Hematopoietic multipotent progenitor cell treated with erythropoietin and hydrocortisone succinate and interleukin-3 and kit ligand, for 8 days (in vitro differentiated cells): ENCODE measurements at places on chromosomes 6 and 20.
A peak's percentile ranks its signal among the peaks of the same experiment; 100 is the strongest.

DNA sequence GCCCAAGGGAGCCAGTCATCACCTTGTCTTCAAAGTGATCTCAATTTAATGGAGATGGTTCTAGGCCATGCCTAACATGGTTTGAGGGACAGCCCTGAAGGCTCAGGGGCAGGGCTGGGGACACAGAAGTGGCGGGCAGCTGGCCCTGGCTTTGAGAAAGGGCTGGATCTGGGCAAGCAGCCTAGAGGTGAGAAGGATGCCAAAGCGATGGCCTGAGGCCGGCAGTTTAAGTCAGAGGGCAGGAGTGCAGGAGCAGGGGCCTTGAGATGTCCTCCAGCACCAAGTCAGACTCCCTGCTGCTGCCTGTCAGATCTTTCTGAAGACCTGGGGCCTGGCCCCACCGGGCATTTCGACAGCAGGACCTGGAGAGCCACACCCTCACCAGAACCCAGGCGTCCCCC, 28.4 kb upstream of the APMAP start:
- DNase-seq = no peak

DNA sequence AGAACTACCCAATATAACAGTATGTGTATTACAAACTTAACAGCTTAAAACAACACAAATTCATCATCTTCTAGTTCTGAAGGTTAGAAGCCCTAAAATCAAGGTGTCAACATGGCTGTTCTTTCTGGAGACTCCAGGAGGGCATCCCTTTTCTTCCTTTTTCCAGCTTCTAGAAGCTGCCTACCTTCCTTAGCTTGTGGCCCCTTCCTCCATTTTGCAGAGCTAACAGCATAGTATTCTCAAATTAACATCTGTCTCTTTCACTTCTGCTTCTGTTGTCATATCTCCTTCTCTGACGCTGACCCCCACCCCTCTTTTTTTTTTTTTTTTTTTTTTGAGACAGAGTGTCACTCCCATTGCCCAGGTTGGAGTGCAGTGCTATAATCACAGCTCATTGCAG, 52.8 kb upstream of the AKIRIN2 start:
- no peak for DNase-seq

DNA sequence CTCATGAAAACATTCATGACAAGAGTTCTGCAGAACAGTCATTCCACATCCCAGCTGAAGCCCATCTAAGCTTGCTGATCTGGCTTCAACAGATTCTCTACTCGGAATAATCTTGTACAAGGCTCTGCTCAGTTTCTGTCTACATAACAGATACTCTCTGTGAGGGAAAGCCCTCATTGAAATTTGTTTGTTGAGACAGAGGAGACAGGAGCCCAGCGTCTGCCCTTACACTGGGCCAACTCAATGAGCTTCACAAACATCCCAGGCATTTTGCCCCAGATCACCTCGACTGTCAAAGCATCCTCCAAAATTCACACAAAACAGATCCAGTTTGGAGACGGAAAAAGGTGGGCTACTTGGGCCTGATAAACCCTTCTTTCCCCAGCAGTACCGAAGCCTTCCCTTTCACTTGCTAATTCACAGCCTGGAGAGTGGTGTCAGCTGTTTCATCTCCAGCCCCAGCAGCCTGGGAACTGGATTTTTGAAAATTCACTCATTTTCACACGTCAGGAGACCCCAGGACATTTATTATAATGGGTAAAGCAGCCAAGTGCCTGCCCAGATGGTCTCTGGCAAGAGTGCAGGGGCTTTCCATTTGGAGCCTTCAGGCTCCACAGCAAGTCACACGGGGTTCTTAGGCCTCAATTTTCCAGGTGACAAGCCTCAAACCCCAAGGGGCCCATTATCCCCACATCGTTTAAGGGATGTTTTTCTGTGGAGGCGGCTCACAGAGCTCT, 7.3 kb downstream of the CCDC167 start:
- no peak for DNase-seq

- DNase-seq = peak; percentile 57
Observed at GRCh38 chr6:142474531-142475289, 172.9 kb downstream of the ADGRG6 start.

- no peak for DNase-seq
Observed at GRCh38 chr6:115668781-115669180, 391.9 kb downstream of the FRK start.

- DNase-seq = no peak
Observed at GRCh38 chr20:23456873-23457272, 4.2 kb upstream of the CST11 start.

GRCh38 chr20:32344835-32345506, 13.2 kb upstream of the ASXL1 start:
- DNase-seq = no peak

- peak; percentile 50 for DNase-seq
Observed at GRCh38 chr6:35299674-35300073, 2.1 kb downstream of the DEF6 start.

- DNase-seq = peak; percentile 53
Observed at GRCh38 chr6:122730775-122731386, 48.6 kb upstream of the FABP7 start.
